ENCODE measurements at places on chromosomes 5 and 9. TPM values are rescaled to one million over a fixed set of nuclear protein-coding genes. Genes with fewer than 3 reads are reported as not detected.

PCDHGB2 gene
- total RNA-seq, result not detected

DNA sequence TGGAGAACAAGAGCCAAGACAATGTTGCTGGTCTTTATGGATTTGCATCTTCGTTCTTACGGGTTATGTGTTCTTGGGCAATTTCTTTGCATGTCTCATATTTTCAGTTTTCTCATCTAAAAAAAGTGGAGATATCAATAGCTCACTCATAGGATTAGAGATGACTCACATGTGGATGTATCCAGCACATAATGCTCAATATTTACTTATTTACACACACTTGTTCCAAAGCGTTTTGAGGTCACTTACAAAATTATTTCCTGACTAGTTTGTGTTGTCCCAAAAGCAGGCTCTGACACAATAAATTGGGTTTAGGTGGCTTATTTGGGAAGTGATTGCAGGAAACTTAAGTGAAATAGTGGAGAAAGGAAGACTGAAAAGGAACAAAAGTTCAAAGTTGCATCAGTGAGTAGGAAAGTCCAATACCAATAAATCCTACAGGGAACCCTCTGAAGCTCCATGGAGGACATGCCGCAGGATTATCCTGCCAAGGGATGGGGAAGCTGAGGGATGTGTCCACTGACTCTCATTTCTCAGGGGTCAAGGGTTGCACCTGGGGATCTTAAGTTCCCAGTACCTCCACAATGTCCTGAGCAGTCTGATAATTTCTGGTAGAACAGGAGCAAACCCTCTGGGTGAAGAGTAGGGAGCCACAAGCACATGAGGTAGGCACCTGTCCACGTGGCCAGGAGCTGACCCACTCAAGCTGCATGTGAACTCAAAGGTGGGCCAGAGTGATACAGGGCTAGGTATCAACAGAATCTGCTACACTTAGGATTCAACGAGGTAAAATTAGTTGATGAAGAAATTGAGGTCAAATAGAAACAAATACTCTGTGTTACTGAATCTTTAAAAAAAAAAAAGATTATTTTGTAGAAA lies 37.4 kb upstream of the SLC44A1 start:
- H3K36me3 ChIP-seq, result no peaks in the 10 kb centered on the region
- H3K4me1 ChIP-seq, result no peaks in the 10 kb centered on the region
- H3K27me3 ChIP-seq, result no peaks in the 10 kb centered on the region
- DNase-seq, result no peak

GRCh38 chr5:43553381-43553780 lies 3.5 kb downstream of the PAIP1 start:
- H3K36me3 ChIP-seq, result peaks cover 44% of the 10 kb centered on the region
- peaks cover 28% of the 10 kb centered on the region for H3K4me1 ChIP-seq
- no peak overlapping the region for H3K27ac ChIP-seq
- no peak for DNase-seq

- no peaks in the 10 kb centered on the region for H3K4me1 ChIP-seq
- no peak for DNase-seq
- H3K4me3 ChIP-seq, result no peak overlapping the region
- H3K27ac ChIP-seq, result no peak overlapping the region
- no peaks in the 10 kb centered on the region for H3K36me3 ChIP-seq
Observed at GRCh38 chr5:59698207-59699178, 195.0 kb downstream of the PDE4D start.

URM1 gene
- 23.6 TPM for total RNA-seq

DNA sequence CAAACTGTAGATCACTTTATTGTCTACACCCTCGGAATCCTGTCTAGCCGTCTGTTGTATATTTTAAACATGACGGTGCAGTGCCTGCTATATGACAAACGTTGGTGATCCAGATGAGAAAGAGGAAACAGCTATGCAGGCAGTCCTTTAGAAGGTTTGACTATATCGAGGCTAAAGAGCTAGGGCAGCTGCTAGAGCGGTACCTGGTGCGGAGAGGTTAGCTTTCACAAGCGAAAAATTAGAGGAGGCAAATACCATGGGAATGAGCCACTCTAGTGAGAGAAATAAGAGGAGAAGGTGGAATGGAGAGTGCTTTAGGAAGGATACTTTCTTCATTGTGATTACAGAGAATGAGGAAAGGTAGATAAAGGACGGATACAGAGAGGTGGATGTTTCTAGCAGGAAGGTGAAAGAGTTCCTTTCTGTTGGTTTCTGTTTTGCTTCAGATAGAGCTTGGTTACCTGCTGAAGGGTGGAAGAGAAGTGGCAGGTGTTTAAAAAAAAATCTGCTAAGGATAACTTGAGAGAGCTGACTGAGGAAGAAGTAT lies 959 bp upstream of the FBXL17 start:
- peak overlapping the region; percentile 91 for H3K4me3 ChIP-seq
- no peak for DNase-seq
- H3K36me3 ChIP-seq, result no peaks in the 10 kb centered on the region

Measured in stomach (tissue), 19 donors.